ENCODE measurements at places on chromosomes 1 and 21. TPM values are rescaled to one million over a fixed set of nuclear protein-coding genes. Genes with fewer than 3 reads are reported as not detected.

DNA sequence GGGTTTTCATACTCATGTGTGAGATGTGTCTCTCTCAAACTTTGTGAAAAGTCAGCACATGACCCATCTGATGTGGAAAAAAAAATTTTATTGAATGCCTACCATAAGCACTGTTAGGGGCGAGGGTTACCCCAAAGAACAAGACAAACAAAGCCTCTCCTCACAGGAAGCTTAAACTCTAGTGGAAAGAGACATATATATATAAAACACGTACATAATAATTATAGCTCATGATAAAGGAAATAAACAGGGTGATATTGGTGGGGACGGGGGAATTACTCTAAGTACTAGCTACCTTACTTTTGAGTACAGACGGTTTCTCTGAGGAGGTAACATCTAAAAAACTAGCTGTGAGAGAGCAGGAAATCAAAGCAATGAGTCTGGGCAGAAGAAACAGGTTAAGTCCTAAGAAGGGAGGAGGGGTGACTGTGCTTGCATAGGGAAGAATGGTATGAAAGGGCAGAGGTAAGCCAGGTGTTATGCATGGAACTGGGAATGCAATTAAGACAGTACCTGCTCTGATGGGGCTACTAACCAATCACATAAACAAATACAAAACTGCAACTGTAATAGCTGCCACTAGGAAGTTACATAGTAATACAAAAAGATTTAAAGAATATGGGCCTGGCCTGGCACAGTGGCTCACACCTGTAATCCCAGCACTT lies 4.5 kb downstream of the LIN9 start:
- no peak for DNase-seq

- peak; percentile 76 for DNase-seq
These were observed 675 bp downstream of the TMCO2 start for GRCh38 chr1:40248412-40248811.

DNA sequence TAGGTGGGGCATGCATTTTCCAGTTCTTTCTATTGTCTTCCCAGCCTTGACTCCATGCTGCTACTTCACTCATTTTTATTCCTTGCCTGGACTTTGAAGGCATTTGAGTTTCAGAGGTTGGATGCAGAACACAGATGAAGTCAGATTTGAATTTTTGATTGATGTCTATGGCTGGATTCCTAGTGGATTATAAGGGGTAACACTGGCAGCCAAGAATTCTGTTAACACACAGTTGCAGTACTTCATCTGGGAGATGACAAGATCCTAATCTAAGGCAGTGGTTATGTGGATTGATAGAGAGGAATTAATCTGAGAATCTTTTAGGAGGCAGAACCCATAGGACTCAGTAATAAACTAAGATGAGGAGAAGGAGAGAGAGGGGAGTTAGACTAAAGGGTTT lies 439.0 kb upstream of the USP24 start:
- no peak for DNase-seq

The STPG1 gene
- total RNA-seq, result 4.6 TPM

DNA sequence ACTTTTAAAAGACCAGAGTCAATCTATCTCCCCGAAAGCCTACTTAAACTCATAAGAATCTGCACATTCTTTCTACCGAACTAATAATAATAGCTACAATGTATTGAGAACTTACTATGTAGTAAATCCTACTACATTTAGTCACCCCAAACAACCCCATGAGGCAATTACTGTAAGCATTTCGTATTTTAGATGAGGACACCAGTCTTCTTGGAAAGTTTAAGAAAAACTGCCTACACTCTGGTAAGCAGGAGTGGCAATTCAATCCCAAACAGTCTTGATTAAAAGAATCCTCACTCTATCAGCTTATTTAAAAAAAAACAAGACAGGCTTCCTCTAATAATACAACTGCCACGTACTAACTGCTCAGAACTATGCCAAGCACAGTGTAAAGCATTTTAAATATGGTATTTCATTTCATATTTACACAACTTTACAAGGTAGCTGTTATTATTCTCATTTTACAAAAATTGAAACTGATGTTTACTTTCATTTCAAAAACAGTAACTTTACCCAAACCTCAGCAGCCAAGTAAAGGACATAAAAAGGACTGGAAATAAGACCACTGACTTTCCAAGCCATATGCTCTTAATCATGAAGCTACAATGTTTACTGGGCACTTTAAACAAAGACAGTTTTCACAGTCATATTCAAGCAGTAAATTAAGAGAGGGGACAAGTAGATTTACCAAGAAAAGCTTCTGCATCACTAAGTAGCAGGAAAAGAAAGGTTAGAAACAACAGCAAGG lies 13.9 kb downstream of the ARID4B start:
- DNase-seq, result no peak

The CLCA4 gene
- not detected for total RNA-seq

- DNase-seq, result no peak
These were observed 164.6 kb downstream of the ACTL8 start for GRCh38 chr1:17919525-17920439.
